Activated T-helper 2 cell treated with anti-CD3 and anti-CD28 coated beads, Interferon-gamma antibody, Interleukin-2, Interleukin-4, amounts not matched to agents 10 μg/mL and 5 μg/mL and 100 μg/mL, durations not matched to agents 14 hours and 24 hours and 36 hours (primary cell): ENCODE measurements at places on chromosomes 16 and 17. TPM values are rescaled to one million over a fixed set of nuclear protein-coding genes. Genes with fewer than 3 reads are reported as not detected.
A peak's percentile ranks its signal among the peaks of the same experiment; 100 is the strongest.

Gene CES1
- not detected in 2 replicates for total RNA-seq

GRCh38 chr16:79297805-79298204 is 302.7 kb downstream of the MAF start:
- no peak for DNase-seq

Gene PDXDC1
- 55.2 and 56.5 TPM in 2 replicates for total RNA-seq

Gene TBX4
- not detected in 2 replicates for total RNA-seq

- DNase-seq: no peak
Measured at GRCh38 chr16:16863672-16864071, 484.7 kb downstream of the NPIPA7 start.

Gene TNS4
- 8.7 and 9.0 TPM in 2 replicates for total RNA-seq

- DNase-seq: no peak
Measured at GRCh38 chr17:14019186-14019956, 49.9 kb upstream of the COX10 start.

DNA sequence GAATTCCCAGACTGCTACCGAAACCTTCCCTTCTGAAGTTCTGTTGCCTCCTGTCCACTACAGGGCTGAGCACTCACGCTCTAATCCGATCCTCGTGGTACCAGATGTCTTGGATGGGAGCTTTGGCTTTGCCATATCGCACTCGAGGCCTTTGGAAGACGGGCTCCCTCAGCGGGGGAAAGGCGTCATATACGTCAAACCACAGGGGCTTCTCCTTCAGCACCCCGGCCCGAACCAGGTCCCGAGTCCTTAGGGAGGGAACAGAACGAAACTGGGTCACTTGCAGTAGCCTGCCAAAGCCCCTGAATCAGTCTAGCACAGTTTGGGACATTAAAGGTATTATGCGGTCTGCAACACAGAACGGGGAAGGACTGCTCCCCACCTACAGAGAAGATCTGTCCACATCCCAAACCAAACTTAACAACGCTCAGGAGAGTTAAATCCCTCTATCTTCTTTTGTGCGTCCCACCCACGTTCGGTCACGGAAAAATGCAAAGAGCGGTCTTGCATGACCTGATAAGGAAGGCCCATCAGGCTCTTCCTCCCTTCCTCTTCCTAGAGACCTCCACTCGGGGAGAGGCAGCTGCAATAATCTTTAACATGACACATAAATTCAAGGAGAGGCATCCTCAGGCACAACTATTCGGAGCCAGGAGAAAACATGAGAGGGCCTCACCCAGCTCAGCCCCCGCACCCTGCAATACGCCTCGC is 526 bp downstream of the MRPS23 start:
- DNase-seq: peak; percentile 13
